ENCODE measurements at places on chromosomes 12 and 14. TPM values are rescaled to one million over a fixed set of nuclear protein-coding genes. Genes with fewer than 3 reads are reported as not detected.

TCP11L2 gene
- total RNA-seq = 52.1 TPM

PCED1B gene
- total RNA-seq = 5.0 TPM

LUM gene
- total RNA-seq = 206 TPM

DNA sequence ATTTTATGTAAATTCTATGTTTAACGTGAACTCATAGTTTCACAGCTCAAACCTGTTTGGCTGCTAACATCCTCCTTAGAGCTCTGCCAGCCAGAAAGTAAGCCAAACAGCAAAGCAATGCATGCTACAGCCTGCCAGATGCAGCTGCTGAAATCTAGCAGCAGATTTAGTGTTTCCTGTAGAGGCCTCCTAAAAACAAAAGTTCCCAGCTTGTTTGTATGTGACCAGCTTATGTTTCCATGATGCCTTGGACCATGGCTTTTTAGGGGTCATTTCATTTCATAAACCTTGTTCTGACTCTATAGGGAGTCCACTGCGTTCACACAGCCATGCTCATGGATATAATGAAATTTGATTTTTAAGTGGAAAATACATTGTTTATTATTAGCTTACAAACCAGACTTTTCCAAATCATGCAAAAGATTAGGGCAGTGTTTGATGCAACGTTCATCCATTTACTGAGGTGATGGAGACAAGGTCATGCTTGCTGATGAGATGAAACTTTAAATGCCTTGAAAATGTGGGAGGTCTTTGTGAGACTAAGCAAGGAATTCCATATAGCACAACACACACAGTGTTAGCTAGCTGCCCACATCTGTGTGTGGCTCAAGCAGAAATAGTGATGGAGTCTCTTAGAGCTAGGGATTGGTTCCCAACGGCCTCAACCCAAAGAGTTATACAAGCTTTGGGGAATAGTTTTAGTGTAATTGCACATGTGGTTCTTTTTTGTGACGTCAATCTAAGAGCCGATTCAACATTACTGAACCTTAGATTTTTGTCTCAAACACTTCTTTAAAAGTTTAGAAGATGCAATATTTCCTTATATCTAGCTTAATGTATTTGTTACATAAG lies 157.5 kb upstream of the LRIG3 start:
- DNase-seq = no peak

- no peak for DNase-seq
Observed at GRCh38 chr12:10140001-10140400, 10.0 kb upstream of the CLEC7A start.

GRCh38 chr14:63435204-63435603 lies 108.0 kb downstream of the PPP2R5E start:
- DNase-seq = no peak

- DNase-seq = no peak
Observed at GRCh38 chr12:81949416-81949815, 190.3 kb upstream of the PPFIA2 start.

- no peak for DNase-seq
Observed at GRCh38 chr12:120283318-120283717, 8.4 kb downstream of the RNU4-2 start.
